Left lung (tissue), 14 donors: ENCODE measurements at places on chromosomes 5 and 9.

- DNase-seq, result no peak
These were observed 211.0 kb downstream of the PIK3R1 start for GRCh38 chr5:68426586-68426985.

DNA sequence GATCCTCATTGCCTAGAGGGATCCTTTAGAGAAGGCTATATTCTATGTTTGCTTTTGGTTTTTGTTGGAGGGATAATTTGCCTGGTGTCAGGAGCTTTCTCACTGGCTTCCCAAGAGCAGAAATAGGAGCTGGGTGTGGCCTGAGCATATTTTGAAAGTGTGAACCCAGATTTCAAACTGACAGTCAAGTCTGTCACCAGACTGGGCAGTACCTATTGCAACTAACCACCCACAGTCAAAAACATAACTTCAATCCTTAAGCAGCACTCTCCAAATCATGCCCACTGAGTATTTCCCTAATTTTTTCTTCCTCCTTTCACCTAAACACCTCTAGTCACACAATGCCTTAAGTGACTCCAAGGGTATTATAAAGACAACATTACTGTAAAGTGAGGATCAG, 278.4 kb downstream of the EBF1 start:
- DNase-seq, result no peak

GRCh38 chr5:127867022-127867783, 164.0 kb downstream of the CCDC192 start:
- DNase-seq, result no peak

DNA sequence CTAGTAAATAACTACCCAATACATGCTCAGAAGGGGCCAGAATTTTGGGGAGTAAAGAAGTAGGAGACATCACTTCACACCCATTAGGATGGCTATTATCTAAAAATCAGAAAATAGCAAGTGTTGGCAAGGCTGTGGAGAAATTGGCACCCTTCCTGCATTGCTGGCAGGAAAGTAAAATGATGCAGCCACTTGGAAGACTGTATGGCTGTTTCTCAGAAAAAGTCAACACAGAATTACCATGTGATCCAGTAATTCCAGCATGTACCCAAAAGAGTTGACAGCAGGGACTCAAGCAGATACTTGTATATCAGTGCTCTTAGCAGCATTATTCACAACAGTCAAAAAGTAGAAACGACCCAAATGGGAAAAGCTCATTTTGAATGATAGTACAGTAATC, 107.6 kb downstream of the APBA1 start:
- DNase-seq, result no peak

- DNase-seq, result no peak
These were observed 53.7 kb upstream of the SMIM15 start for GRCh38 chr5:61215996-61216395.

- DNase-seq, result no peak
These were observed 64.5 kb downstream of the TMEM161B start for GRCh38 chr5:88203981-88204750.

DNA sequence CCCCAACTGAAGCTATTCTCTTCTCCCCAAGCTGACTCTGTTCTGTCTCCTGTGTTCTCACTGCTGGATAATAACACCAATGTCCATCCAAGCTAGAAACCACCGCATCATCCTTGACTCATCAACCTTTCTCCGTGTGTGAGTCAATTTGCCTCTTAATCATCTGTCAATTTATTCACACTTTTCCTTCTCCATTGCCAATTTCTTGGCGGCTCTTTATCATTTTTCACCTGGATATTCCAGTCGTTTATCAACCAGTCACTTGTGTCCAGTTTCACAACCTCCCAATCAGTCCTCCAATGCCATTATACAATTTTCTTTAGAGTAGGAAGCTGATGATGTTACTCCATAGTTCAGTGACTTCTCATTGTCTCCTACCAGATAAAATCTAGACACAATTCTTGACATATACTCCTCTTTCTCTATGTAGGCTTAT, 45.4 kb upstream of the LIFR start:
- DNase-seq, result no peak

- DNase-seq, result no peak
These were observed 183.2 kb upstream of the POU5F2 start for GRCh38 chr5:93924628-93925027.

DNA sequence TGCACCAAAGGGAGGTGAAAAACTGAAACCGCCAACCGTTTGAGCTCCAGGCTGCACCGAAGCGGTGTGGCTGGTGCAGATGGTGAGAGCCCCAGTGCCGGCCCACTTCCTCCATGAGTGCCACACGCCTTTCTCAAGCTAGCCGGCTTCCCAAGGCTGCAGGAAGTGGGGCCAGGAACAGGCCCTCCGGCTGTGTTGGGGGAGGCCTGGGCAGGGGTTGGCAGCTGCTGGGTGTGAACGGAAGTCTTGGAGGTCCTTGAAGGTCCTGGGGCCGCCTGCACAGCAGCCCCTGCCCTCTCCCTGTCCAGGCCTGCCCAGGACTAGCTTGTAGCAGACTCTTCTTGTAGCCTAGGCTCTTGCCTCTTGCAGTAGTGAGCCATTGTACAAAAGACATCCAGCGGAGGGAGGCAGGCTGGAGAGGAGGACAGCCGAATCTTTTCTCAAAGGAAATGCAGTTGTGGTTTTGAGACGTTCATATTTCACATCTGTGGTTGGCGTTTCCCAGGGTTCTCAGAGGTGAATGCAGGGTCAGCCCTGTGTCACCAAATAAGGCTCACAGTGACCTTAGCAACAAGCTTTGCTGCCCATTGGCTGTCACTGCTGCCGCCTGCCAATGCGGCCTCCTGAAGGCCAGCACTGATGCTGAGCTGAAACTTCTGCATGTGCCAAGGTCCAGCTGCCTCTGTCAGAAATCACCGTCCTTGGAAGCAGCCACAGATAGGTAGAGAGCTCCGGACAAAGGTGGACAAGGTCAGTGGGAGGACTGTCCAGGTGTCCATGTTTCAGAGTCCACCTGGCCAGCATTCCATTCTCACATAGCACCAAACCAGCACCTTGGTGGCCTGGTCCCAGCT, 23.9 kb downstream of the IRF1 start:
- no peak for DNase-seq

GRCh38 chr9:135249191-135249590, 161.7 kb downstream of the OLFM1 start:
- no peak for DNase-seq
